SK-N-MC (cell line): ENCODE measurements at places on chromosomes 7 and 10.

- DNase-seq, result no peak
Observed at GRCh38 chr10:72065439-72066025, 22.8 kb downstream of the SPOCK2 start.

DNA sequence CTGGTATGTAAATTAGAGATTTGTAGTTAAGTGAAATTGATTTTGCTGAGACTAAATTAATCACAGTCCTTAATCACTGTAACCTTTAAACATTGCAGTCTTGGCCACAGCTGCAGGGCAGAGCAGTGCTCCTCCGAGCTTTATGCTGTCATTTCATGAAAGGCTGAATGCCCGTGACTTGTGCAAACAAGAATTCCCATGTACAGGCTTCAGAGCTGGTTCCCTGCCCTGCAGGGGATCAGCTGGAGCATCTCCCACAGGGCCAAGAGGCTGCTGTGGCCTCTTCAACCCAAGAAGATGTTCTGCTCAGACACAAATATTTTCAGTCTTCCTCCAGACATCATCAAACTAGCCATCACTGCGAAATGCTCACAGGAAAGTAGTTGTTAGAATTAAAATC, 419.1 kb downstream of the AUTS2 start:
- no peak for DNase-seq

DNA sequence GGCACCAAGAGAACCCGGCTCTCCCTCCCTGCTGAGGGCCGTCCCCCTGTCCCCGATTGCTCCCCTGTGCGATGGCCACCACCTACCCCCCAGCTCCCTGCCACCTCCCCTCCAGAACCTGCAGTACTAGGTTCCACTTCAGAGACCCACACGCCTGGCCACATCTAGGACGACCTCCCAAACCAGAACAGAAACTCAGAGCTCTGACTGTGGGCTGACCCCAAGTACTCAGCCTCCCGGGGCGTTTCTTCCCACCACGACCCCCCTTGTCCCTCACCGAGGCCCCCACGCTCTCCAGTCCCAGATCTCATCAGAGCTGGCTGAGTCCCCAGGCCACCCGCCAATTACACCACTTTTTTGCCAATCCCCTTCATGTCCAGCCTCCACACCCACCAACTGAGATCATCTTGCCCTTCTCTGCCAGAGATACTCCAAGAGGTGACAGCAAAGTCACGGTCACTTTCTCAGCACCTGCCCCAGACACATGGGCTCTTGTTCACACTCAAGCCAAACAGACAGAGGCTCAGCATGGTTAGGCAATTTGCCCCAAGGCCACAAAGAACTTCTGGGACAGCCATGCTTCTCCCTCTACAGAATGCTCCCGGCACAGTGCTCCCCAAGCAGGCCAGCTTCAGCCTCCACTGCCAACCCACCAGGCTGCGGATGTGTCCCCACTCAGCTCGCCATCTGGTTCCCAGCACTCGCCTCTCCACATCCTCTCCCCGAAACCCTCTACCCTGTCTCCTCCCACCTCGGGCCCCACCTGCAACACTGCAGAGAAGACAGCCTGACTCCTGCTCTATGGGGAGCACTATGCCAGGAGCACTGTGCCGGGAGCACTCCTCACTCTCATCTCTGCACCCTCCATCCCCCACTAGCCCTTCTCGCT, 4.7 kb downstream of the TMEM120A start:
- DNase-seq, result no peak

GRCh38 chr10:15461353-15462108, 90.4 kb upstream of the FAM171A1 start:
- no peak for DNase-seq

DNA sequence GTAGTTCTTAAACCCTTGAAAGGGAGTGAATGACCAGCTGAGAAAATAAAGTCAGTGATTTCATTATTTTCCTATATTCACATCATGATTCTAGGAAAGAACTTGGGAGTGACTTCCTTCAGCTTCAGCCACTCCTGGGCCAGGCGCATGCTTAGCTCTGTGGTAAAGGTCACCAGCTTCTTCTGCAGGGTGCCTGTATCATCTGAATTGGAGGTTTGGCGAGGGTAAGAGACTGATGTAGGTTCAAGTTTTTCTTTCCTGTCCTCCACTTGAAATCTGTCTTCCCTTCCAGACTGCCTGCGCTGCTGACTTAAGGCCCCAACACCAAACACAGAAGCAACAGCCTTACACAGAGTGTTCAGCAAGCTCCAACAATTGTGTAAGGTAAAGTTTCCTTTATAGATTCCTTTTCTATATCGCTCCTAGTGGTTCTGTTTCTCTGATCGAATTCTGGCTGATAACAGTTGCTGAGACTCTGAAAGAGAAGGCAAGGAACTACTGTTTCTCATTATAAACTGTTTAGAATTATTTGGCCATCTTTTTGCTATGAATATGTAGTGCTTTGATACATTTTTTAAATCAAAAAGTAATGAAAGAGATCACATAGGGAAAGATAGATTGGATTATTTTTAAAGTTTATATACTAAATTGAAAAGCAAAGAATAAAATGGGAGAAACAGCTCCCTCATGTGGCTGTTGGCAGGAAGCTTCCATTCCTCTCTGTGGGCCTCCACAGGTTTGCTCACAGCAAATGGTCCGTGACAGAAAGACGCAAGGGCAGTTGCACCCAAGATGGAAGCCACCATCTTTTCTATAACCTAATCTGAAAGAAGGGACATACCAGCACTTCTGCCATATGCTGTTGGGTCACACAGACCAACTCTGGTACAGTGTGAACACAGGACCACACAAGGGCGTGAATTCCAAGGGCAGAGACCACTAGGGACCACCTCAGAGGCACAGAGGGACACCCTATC, 14.0 kb downstream of the GATAD1 start:
- peak; percentile 24 for DNase-seq

- no peak for DNase-seq
Observed at GRCh38 chr10:73743327-73743904, 756 bp upstream of the SEC24C start.

- DNase-seq, result no peak
Observed at GRCh38 chr10:26468291-26468690, 30.1 kb downstream of the APBB1IP start.

GRCh38 chr10:61159253-61159652, 215.3 kb upstream of the RHOBTB1 start:
- no peak for DNase-seq

DNA sequence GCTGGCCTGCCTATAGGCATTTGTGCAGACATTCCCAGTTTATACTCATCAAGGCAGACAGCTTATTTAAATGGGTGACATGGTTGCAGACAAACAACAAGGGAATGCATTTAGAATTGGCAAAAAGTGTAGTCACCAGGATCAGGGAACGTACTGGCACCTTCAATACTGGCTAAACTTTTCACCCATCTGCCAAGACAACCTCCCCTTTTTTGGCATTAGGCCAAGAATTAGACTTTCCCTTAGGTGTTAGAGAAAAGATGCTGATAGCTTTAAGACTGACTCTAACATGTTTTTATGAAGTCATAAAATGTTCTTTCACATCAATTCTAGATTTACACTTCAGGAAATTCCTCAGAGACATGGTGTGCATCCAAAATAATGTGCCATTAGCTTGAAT, 365.9 kb downstream of the PHTF2 start:
- no peak for DNase-seq

- no peak for DNase-seq
Observed at GRCh38 chr7:46604241-46604661, 683.2 kb upstream of the IGFBP3 start.

GRCh38 chr10:128062331-128062880, 63.8 kb downstream of the MKI67 start:
- no peak for DNase-seq

DNA sequence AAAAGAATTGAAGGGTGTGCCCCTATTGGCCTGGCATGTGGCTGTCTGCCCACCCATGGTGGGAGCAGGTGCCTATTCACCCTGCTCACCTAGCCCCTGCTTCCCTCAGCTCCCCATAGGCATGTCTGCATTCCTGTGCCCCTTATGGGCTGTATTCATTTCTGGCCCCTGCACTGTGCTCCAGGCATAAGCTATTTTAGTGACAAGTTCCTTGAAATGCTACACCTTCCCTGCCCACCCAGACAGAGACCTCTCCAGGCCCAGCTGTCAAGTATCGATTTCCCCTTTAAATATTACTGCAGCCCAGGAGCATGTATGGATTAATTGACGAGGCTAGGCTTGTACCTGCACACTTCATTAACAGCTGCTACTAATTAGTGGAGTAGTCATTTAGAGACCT, 235.4 kb downstream of the RPS24 start:
- DNase-seq, result no peak

DNA sequence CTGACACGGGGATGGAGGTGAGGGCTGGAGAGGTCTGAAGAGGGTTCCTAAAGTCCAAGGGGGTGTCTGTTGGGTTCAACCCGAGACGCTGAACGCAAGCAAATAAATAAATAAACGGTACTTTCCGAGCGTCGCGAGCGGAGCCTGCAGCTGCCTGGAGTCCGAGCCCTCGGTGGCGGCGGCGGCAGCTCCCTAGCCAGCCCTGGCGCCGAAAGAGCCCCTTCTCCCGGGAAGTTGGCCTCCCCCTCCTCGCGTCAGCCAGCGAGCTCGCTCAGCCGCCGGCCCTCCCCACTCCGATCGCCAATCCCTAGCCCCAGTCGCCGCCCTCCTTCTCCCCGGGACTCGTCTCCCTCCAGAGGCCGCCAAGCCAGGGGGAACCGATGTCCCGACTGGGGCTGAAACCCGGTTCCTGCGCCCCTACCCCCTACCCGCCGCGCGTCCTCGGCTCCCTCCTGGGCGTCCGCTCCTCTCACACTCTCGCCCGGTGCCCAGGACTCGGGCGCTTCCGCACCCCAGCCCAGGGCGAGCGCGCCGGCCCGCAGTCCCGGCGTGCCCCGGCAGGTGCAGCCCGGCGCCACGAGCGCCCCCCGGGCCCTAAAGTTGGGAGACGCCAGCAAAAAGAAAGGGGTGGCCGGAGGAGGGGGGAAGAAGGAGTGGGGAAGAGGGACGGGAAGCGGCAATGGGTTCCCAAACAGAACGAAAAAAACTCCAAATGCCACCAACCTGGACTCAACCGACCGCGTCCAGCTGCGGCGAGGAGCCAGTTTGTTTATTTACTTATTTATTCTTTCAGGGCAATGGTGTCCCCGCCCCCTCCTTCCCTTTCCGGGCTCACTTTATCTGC, at the start of gene GFRA1:
Gene GFRA1, minus strand, starts transcription at position 767 of the 844 bp plus-strand sequence. CDS start 1,177 bp downstream, outside the sequence.
- DNase-seq, result no peak

DNA sequence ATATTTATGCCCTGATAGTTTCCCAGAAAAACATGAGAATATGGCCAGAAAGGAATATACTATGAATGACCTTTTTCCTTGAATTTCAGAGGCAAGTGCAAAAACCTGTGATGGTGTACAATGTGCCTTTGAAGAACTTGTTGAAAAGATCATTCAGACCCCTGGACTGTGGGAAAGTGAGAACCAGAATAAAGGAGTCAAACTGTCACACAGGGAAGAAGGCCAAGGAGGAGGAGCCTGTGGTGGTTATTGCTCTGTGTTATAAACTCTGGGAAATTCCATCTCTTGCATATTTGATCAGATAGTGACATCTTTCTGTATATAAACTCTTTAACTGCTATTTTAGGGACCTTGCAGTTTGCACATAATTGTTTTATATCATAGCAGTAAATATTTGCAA, 33.7 kb downstream of the RAB18 start:
- DNase-seq, result no peak
